ENCODE measurements at places on chromosomes 7 and 10.

DNA sequence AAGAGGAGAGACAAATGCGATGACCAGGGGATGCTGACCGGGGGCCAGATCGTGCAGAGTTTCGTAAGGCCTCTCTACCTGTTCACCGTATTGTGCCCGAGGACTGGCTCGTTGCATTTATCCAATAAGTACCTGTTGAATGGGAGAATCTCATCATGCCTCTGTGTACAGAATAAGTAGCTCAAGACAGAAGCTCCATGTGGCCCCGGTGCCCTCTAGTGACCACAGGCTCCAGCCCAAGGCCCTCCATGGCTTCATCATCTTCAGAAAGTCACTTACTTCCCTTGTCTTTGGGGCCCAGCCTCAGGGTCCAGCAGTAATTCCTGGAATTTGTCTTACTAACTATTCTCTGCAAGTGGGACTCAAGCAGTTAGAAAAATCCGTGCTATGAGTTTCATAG is 151.0 kb downstream of the CHN2 start:
- DNase-seq = no peak

DNA sequence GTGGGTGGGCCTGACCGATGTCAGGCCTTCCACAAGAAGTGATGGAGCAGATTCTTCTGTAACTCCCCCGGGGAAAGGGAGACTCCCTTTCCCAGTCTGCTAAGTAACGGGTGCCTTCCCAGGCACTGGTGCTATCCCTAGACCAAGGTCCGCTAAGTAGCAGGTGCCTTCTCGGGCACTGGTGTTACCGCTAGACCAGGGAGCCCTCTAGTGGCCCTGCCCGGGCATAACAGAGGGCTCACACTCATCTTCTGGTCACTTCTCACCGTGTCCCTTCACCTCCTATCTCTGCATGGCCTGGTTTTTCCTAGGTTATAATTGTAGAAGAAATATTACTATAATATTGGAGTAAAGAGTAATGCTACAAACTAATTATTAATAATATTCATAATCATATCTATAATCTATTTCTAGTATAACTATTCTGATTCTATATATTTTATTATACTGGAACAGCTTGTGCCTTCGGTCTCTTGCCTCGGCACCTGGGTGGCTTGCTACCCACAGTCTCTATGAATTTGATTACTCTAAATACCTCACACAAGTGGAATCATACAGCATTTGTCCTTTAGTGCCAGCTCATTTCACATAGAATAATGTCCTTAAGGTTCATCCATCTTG is 1378.7 kb downstream of the XPNPEP1 start:
- peak; percentile 13 for DNase-seq

DNA sequence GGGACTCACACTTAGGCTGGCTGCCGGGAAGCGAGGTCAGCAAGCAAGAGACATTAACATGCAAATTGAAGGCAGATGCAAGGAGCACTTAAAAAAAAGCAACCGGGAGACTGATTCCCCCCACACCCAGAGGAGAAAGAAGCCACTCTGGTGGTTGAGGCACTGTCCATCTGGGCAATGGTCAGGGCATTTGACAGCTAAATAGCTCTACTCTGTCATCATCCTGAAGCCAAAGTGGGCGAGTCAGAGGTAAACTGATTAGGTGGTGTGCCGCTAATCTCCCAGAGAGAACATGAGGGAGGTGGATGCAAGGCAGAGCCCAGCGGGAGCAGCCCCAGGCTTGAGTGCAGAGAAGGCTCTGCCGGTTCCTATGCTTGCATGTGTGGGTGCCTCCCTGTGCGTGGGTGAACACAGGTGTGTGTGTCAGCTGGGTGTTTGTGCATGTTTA is 100.6 kb downstream of the PLXNA4 start:
- DNase-seq = no peak

DNA sequence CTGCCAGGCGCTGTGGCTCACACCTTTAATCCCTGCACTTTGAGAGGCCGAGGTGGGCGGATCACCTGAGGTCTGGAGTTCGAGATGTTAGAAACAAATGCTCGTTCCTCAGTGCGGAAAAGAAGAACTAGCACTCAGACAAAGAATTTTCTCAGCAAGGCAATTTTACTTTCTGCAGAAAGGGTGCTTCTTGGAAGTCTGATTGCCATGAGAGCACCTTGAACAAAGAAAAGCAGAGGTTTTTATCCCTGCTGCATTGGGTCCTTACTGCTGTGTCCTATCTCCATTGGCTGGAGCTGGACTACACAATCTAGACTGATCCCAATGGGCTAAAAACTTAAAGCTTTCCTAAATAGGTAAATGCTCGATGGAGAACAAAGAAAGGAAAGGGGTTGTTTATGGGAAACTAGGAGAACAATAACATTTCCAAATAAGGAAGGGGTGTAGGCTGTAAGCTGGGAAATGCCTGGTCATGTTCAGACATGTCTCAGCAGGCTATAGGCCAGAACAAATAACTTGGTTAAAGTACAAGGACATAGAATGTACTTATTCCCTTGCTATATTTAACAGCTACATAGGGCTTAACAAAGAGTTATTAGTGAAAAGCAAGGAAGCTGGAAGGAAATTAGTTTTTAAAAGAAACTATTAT is 26.1 kb upstream of the ACTR3B start:
- DNase-seq = no peak

DNA sequence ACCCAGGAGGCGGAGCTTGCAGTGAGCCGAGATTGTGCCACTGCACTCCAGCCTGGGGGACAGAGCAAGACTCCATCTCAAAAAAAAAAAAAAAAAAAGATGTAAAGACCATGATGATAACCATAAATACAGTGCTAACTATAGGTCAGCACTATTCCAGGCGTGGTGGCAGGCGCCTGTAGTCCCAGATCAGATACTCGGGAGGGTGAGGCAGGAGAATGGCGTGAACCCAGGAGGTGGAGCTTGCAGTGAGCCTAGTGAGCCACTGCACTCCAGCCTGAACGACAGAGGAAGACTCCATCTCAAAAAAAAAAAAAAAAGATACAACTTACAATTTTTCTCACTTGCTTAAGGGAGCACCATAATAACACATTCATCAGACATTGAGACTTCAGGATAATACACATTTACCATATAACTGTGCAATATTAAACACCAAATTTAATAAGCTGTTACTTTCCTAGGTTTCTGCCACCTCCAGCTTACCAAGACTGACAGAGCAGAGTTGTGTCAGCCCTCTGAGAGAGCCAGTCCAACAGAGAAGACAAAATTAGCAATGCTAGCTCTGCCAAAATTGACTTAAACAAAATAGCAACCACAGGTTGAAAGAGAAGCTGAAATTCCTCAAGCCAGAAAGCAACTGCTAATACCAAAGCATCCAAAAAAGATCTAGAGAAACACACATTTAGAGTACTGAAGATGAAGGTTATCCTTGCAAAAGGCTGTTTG is 8.2 kb downstream of the DNA2 start:
- no peak for DNase-seq

- DNase-seq = no peak
Observed at GRCh38 chr7:154440058-154440457, 387.9 kb downstream of the DPP6 start.

- no peak for DNase-seq
Observed at GRCh38 chr7:100472121-100472851, 6.7 kb downstream of the TSC22D4 start.

- DNase-seq = no peak
Observed at GRCh38 chr10:54905578-54906192, 104.7 kb upstream of the PCDH15 start.

GRCh38 chr7:130290745-130291144 is 2.2 kb upstream of the CPA4 start:
- DNase-seq = no peak

DNA sequence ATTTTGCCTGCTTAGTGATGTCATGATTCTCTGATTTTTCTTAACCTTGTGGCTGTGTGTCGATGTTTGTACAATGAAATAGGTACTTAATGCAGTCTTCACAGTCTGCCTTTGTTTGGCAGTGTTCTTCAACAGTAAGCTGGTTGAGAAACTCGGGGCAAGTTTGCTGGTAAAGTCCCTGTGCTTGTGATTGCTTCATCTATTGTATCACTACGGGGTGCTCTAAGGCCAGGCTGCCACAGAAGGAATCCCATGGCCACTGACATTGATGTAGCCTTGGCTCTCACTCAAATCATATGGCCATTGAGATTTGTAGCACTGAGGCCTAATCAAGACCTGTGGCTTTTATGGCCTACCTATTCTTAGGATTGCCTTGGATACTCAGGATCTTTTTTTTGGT is 33.5 kb upstream of the PRSS37 start:
- DNase-seq = no peak

GRCh38 chr10:36281831-36282331 is 639.8 kb upstream of the FZD8 start:
- DNase-seq = no peak

DNA sequence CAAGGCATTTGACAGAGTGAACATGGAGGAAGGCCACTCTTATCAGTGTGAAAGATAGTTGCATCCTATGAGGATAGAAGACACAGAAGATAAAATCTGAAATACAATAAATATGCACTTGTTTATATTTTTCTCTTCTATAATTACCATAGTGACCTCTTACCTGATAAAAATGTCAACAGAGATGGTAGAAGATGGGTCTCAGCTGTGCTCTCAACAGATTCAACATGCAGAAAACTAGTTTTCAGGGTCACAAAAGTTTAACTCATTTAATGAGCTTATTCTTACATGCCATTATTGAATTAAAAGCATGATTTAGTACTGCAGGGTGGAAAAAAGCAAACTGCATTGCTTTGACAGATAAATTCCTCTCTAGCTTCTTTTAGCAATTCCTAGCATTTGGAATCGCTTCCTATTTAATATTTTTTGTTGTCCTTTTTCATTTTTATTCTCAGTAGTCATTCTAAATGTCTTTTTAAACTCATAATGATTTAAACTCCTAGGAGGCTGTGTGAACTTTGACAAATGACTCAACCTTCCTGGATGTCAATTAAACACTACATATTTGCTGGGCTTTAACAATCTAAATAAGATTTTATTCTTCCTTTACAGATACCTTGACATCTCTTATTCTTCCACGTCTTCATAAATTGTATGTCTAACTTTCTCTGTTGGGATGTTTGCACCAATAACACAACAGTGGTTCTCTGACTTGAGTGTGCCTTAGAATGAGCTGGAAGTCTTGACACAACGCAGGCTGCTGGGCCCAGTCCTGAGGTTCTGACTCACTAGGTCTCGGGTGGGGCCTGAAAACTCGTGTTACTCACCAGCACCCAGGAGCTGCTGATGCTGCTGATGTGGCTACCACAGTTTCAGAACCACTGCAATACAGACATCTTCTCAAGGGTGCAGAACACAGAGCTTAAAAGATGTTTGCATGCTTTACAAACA is 565.5 kb upstream of the IGFBP3 start:
- peak; percentile 76 for DNase-seq

- no peak for DNase-seq
Observed at GRCh38 chr10:132593900-132594876, 56.6 kb downstream of the INPP5A start.

DNA sequence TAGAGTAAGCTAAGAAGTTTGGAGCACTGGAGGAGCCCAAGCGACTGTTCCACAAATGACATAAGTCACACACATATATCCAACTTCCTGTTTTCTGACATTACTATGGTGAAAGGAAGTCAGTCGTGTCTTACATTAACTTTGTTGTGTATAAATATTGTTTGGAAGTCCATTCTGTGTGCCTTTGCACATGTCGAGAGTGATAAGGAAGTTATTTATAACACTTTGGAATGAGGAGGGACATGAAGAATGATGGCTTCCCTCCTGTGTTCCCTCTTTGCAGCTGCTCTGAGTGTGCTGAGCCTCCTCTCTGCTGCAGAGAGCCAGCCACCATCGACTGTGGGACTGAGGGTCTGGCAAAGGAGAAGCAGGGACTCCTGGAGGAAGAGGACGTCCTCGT is 40.4 kb upstream of the MGMT start:
- DNase-seq = no peak

GRCh38 chr10:75957314-75958120 is 526.1 kb downstream of the LRMDA start:
- DNase-seq = no peak

DNA sequence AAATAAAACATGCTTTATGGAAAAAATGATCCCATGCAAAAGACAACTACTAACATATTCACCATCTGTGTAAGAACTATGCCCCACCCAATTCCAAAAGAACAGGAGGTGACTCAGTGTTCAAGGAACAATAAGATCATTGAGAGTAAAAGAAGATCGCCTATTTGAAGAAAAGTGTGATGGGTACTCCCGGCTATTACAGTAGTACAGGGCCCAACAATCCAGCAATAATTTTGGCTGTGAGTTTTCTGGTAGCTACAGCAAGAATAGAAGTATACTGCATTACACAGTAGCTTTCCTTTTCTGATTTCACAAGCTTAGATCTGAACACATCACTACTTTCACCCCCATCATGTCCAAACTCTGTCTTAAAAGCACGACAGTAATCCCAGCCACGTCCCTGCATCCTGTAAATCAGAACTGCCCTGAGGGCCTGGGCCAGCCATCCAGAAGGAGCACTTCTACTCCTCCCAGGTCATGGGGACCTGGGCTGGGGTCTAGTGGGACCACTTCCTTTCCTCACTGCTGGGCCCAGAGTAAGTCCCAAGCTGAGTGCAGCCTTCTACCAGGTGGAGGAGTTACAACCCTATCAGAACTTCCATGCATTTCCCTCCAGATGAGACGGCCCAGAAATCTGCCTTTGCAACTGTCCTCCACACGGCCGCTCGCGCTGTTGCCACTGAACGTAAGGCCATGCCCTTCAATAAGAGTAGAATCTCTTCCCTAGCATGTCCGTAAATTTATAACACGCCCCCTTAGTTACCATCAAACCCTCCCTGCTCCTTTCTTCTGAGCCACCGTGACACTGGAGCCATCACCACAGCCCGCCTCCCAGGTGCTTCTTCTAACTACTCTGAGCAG is 7.9 kb downstream of the ESYT2 start:
- no peak for DNase-seq

- DNase-seq = no peak
Observed at GRCh38 chr10:95767884-95768556, 12.1 kb downstream of the ENTPD1 start.

- DNase-seq = no peak
Observed at GRCh38 chr10:30047430-30047829, 12.0 kb downstream of the JCAD start.

DNA sequence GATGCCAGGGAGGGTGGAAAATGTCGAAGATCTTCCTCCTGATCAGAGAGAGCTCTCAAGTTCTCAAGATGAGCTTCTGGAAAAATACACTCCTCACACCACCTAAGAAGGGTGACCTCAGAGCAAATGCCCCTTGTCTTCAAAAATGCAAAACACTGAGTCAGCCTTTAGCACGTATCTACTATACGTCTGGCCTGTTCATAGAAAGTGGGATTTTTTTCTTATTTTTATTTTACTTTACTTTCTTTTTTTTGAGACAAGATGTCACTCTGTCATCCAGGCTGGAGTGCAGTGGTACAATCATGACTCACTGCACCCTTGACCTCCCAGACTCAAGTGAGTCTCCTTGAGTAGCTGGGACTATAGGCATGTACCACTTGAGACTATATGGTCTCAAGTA is 57.1 kb downstream of the AFAP1L2 start:
- DNase-seq = no peak

GRCh38 chr7:128959296-128959695 is 21.6 kb downstream of the IRF5 start:
- DNase-seq = no peak

GRCh38 chr10:112988839-112989406 is 38.9 kb downstream of the TCF7L2 start:
- DNase-seq = no peak

Measured in GM04503 (cell line).